Brain microvascular endothelial cell (primary cell): ENCODE measurements at places on chromosomes 16 and 17.
A peak's percentile ranks its signal among the peaks of the same experiment; 100 is the strongest.

GRCh38 chr16:83515395-83515794 is 292.4 kb upstream of the HSBP1 start:
- DNase-seq, result no peak

DNA sequence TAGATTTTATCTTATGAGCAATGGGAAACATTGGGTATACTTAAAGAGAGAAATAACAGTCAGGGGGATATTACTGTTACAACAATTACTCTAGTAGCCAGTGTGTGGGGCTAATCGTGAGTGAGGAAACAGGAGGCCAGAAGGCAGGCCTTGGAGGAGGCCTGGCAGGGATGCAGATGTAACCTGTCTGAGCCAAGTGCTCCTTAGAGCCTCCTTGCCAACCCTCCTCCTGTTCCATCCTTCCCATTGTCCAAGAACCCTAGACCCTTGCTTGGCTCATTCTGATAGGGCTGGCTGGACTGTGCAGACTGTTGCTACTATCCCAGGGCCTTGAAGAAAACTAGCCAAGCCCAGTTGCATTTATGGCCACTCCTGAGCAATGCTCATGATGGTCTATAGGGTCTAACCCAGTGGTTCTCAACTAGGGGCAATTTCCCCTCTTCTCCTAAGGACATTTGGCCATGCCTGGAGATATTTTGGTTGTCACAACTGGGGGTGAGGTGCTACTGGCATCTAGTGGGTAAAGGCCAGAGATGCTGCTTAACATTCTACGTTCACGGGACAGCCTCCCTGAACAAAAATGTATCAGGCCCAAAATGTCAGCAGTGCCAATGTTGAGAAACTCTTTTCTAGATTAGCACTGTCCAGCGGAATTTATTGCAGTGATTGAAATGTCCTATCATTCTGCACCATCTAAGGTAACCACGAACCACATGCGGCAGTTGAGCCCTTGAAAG is 24.4 kb upstream of the WSCD1 start:
- DNase-seq, result no peak

DNA sequence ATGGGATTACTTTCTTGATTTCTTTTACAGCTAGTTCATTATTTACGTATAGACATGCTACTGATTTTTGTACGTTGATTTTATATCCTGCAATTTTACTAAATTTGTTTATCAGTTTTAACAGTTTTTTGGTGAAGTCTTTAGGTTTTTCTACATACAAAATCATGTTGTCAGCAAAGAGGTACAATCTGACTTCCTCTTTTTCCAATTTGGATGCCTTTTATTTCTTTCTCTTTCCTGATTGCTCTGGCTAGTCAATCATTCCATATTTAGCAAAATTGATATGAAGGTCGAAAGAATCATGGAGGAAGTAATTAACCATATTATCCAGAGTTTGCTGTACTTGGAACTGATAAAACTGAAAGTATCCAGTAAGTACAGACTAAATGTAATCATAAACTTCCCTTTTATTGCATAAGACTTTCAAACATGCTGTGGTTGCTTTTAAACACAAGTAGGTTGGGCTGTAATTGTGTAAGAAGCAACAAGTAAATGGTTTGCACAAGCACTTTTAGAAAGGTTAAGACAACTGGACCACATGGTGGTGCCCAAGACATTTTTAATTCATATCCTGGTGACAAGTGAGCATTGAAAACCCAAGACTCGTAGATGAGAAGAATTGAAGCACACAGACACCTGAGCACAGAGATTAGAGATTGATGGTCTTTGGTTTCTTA is 8.4 kb downstream of the GDE1 start:
- no peak for DNase-seq

- no peak for DNase-seq
Observed at GRCh38 chr17:1154704-1155103, 25.1 kb downstream of the ABR start.

GRCh38 chr17:6555331-6556120 is 829 bp downstream of the PITPNM3 start:
- DNase-seq, result no peak

- DNase-seq, result no peak
Observed at GRCh38 chr17:15888436-15888835, 56.5 kb upstream of the ADORA2B start.

DNA sequence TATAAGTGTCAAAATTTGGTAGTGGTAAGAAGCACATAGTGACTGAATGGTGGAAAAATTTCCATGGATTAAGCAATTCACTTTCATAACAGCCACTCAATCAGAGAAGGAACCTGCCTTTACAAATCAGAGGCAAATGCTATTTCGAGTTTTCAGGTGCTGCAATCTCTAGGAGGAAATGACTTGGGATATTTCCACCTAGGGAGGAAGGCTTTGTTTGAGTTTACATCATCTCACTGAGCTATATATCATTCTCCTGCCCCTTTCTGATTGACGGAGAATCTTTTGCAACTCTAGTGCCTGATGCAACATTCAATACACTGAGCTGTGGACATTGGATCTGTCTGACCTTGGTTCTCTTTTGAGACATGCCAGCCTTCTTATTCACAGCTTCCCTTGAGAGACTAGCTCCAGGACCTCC is 26.3 kb downstream of the MARCHF10 start:
- DNase-seq, result peak; percentile 21

GRCh38 chr16:79969458-79969857 is 368.9 kb upstream of the MAF start:
- DNase-seq, result no peak

DNA sequence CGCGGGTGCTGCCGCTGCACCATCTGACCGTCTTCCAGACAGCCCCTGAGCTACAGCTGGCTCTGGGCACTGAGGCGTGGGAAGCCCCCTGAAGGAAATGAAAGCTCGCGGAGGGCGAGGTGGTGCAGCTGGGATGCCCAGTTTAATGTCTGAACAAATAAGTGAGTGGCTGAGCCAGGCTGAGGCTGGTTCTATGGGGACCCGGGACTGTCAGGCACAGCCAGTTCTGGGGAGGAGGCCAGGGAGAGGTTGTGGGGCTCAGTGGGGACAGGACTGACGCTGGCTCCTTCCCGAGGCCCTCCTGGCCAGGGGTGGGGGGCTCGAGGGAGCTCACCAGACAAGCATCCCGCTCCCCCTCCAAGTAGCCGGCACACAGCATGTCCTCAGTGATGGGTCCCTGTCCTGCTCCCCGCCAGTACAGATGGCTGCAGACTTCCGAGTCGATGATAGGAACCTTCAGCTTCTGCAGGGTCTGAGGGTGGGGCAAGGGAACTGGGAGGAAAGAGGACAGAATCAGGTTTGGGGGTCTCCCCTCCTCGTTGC is 4.4 kb downstream of the PRSS22 start:
- DNase-seq, result no peak

- DNase-seq, result no peak
Observed at GRCh38 chr16:29789775-29790182, 772 bp upstream of the KIF22 start.

- peak; percentile 10 for DNase-seq
Observed at GRCh38 chr17:55549140-55549539, 37.9 kb upstream of the SMIM36 start.

DNA sequence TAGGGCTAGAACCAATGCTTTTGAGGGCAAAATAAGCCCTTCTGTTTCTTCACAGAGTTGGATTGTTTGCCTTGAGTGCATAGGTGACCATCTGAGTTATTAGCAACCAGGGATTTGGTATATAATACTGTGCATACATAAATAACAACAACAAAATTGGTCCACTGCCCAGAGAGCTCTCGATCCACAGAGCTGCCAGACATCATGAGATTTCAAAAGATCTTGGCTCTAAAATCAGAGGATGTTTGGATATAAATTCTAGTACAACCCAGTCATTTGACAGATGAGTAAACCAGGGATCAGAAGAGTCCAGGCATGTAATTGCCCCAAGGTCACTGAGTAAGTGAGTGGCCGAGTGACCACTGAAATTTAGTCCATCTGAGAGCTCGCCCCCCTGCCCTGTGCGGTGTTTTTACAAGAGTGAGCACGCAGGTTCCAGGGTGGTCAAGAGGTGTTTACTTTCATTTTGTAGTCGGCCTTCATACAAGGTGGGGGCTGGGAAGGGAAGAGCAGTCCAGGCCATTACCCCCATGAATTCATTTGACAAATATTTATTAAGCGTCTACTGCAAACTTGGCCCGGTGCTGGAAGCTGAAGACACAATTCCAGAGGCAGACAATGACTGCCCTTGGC is 1.8 kb upstream of the MT2A start:
- DNase-seq, result peak; percentile 81

GRCh38 chr16:57301126-57301817 is 16.8 kb upstream of the PLLP start:
- no peak for DNase-seq

DNA sequence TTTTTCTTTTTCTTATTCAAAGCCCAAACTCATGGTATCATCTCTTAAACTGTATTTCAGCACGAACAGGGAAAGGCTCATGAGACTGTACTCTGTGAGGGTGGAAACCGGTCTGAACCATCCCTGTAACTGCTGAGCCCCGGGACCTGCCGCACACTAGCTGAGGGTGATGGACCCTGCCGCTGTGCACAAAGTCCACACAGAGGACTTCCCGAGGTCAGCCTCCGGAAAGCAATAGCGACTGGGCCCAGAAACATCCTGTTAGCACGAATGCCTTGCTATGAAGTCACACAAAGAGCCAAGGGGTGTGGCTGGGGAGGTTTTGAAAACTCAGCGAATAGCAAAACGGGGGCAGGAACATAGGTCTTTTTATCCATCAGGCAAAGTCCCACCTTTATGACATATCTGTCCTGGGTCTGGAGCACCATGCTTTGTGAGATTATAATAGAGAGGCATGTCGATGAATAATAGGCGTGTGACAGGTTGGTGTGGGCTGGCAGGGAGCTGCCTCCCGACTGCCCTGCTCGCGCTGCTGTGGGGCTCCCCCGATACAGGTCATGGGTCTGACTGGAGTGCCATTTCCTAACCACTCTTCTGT is 33.4 kb downstream of the CDK5R1 start:
- no peak for DNase-seq

GRCh38 chr16:80627108-80627507 is 86.3 kb downstream of the DYNLRB2 start:
- no peak for DNase-seq

DNA sequence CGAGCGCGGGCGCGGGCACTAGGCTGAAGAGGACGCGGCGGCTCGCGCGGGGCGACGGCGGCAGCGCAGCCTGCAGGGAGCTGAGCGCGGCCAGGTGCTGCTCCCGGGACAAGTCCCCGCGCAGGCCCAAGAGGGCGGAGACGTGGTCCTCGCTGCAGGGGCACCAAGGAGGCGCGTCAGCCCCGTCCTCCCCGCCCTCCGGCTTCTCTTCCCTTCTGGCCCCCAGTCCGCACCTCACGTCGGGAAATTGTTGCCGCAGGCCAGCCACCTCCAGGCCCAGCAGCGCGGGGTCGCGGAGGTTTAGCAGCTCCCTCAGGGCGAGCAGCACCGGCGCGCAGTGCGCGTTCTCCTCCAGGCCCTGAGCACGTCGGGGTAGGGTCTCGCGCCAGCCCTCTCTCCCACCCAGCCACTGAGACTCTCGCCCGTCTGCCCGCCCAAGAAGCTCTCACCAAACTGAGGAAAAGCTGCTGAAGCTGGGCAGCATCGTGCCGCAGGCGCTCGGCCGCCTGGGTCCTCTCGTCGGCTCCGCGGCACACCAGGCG is 761 bp upstream of the MATCAP1 start:
- DNase-seq, result no peak

DNA sequence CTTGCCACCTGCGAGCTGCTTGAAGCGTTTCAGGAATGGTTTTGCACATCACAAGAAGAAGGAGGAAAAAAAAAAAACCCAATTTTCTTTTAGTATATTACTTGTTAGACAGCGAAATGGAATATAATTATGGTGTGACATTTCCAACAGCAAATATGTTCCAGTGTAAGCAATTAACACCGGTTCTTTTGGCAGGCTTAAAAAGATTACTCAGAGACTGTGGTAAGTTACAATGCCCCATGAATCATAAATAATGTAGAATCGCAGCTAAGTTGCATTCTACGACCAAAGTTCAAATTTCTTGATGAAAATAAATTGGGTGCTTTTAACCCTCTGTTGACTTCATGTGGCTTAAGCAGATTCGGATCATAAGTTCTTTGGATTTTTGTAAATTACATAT is 245.2 kb downstream of the XYLT1 start:
- DNase-seq, result no peak

DNA sequence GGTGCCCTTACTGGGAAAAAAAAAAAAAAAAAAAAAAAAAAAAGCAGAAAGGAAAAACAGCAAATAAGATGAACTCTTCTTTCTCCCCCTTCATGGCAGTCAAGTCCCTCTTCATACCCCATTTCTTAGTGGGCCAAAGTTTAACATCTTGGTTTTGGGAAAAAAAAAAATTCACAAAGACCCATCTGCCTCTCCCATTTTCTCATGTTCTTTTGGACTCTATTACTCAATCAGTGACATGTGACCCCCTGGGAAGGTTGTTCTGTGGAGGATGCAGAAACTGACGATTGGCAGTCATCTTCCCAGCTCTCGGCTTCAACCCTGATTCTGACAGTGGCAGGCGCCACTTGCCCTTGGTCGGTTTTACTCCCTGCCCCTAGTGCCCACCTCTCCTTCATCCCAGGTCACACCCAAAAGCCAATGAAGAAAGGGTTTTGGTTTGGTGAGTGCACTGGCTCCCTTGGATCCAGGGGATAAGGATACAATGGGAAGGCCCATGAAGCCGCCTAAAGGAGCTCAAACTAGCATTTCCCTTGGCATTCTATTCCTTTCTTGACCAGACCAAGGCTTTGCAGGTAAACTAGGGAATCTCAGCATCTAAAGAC is 60.7 kb upstream of the TBX2 start:
- DNase-seq, result no peak

- no peak for DNase-seq
Observed at GRCh38 chr16:51267681-51268080, 116.6 kb upstream of the SALL1 start.

DNA sequence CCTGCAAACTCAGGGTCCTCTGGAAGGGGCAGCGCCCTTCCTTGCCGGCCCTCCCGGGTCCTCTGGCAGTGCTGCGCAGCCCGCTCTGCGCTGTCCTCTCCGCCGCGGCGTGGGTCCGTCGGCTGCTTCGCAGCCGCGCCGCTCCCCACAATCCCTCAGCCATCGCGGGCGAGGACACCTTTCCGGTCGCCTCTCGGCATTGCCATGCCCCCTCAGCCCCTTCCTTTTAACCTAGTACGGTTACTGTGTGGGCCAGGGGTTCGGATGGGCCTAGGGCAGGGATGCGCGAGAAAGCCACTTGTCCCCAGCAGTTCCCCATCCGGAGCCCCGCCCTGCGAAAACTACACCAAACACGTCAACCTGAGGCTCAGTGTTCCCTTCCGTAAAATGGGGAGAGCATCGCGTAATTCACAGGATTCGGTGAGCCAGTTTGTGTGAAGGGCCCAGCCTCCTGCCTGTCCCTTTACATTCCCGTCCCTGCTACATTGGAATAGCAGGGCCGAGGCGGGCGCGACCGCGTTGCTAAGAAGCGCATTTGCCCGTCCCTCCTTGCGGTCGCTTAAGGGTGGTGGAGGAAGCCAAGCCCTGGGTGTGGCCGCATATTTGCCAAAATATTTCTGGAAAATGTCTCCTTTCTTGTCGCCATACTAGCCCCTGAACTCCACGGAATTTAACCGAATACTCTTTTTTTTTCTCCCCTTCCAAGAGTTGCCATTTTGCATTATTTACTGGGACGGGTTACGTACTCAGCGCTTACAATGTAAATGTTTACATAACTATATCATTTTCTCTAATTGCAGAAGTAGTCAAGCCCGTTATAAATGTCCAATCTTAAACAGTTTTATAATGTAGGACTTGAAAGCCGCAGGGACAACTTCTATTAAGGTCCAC is 13.2 kb downstream of the COPZ2 start:
- DNase-seq, result no peak
